ENCODE measurements at places on chromosomes 11 and 22. TPM values are rescaled to one million over a fixed set of nuclear protein-coding genes. Genes with fewer than 3 reads are reported as not detected.

- no peak overlapping the region for H3K27ac ChIP-seq
- H3K4me1 ChIP-seq, result no peaks in the 10 kb centered on the region
- H3K36me3 ChIP-seq, result no peaks in the 10 kb centered on the region
- peaks cover 3% of the 10 kb centered on the region for H3K27me3 ChIP-seq
- H3K4me3 ChIP-seq, result no peak overlapping the region
Observed at GRCh38 chr11:84721561-84721961, 905.6 kb downstream of the DLG2 start.

GRCh38 chr11:96014217-96014616 is 90.3 kb upstream of the MTMR2 start:
- no peak overlapping the region for H3K4me3 ChIP-seq
- no peak for DNase-seq
- no peaks in the 10 kb centered on the region for H3K36me3 ChIP-seq

- no peaks in the 10 kb centered on the region for H3K4me1 ChIP-seq
- H3K27ac ChIP-seq, result no peak overlapping the region
- H3K27me3 ChIP-seq, result no peaks in the 10 kb centered on the region
- H3K36me3 ChIP-seq, result no peaks in the 10 kb centered on the region
- no peak for DNase-seq
- no peak overlapping the region for H3K4me3 ChIP-seq
Observed at GRCh38 chr11:92751594-92751993, 217.9 kb upstream of the MTNR1B start.

DNA sequence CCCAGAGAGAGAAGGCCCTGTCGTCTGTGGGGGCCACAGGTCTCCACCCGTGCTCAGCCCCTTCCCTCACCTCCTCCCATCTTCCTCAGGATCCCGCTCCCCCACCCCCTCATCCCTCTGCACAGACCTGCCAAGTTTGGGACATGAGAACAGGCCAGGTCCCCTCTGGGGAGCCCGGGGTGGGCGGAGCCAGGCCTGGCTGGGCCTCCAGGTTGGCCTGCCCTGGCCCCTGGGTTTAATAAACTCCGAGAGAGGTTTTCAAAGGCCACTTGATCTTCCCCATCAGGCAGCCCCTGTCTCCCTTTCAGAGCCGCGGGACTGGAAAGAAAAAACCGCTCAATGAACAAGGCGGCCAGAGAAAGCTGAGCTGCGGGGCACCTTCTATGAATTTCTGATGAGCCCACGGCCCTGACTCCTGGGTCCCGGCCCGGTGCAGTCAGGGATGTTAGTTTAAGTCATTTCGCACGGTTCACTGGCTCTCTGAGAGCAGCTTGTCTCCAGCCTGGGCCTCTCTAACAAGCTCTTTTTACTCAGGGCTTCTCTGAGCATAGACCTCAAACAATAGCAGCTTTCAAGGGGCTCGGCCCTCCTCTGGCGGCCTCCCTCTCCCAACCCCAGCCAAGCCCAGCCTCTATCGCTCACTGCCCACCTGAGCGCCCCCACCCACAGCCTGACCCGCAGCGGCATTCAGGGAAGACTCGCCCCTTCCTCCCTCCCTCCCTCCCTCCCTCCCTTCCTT is 64.8 kb downstream of the RPUSD4 start:
- 0 out of 2 replicates have a peak, but pooled peaks cover 1% of the 10 kb centered on the region for H3K27me3 ChIP-seq
- peak overlapping the region; percentile 81 for H3K27ac ChIP-seq
- no peak for DNase-seq
- H3K4me1 ChIP-seq, result peaks cover 34% of the 10 kb centered on the region

GRCh38 chr22:40720538-40721256 is 41.4 kb downstream of the MCHR1 start:
- no peak overlapping the region for H3K4me3 ChIP-seq
- no peaks in the 10 kb centered on the region for H3K27me3 ChIP-seq
- H3K27ac ChIP-seq, result no peak overlapping the region

DNA sequence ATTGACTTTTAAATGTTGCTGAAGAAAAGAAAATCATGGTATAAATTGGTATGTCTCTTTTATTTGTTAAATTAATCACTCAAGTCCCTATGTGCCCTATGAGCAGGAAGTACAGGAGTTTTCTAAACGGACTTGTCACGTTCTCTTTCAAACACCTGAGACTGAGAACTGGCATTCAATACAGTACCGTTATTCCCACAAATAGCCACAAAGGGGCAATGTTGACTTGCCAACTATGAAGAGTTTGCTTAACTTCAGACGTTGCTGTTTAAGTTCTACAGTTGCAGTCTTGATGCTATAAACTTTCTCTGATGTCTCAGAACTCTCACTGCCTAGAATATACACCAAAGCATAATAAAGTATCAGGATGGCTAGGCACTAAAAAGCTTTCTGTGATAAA is 7.6 kb downstream of the OR56A1 start:
- no peaks in the 10 kb centered on the region for H3K27me3 ChIP-seq
- no peaks in the 10 kb centered on the region for H3K4me1 ChIP-seq
- no peak overlapping the region for H3K4me3 ChIP-seq
- H3K36me3 ChIP-seq, result no peaks in the 10 kb centered on the region
- H3K27ac ChIP-seq, result no peak overlapping the region
- DNase-seq, result peak; percentile 34

GRCh38 chr22:22737590-22737989 is 93.2 kb downstream of the GGTLC2 start:
- DNase-seq, result no peak
- H3K27me3 ChIP-seq, result no peaks in the 10 kb centered on the region
- H3K4me3 ChIP-seq, result no peak overlapping the region
- H3K36me3 ChIP-seq, result no peaks in the 10 kb centered on the region
- no peak overlapping the region for H3K27ac ChIP-seq
- no peaks in the 10 kb centered on the region for H3K4me1 ChIP-seq

GRCh38 chr11:78319453-78319955 is 98.1 kb downstream of the GAB2 start:
- no peak overlapping the region for H3K27ac ChIP-seq
- no peak for DNase-seq
- H3K36me3 ChIP-seq, result no peaks in the 10 kb centered on the region

The KCTD21 gene
- 6.4 TPM for total RNA-seq

The TMPRSS4 gene
- total RNA-seq, result 86.4 TPM

The ADORA2A gene
- 4.0 TPM for total RNA-seq

The TENM4 gene
- total RNA-seq, result 2.0 TPM

The IFITM10 gene
- 2.7 TPM for total RNA-seq

The SGSM1 gene
- total RNA-seq, result 5.5 TPM

Measured in Caco-2 (cell line).